Activated CD8-positive, alpha-beta memory T cell treated with anti-CD3 and anti-CD28 coated beads for 24 hours (primary cell): ENCODE measurements at places on chromosomes 1 and 21.

DNA sequence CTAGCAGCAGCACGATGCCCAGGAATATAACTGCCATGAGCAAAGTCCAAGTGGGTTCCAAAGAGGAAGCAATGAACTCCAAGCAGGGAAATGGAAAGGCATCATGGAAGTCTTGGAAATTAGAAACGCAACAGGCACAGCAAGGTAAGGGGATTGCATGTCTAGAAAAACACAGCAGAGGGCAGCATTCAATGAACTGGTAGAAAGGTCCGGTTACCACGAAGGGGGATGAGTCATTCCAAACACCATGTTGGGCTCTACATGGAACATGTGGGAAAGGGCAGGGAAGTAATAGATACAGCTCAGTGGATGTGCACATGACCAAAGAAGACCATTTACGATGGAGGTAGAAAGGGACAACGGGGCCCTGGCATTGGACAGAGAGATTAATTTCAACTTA is 36.4 kb downstream of the RXRG start:
- no peak for DNase-seq

DNA sequence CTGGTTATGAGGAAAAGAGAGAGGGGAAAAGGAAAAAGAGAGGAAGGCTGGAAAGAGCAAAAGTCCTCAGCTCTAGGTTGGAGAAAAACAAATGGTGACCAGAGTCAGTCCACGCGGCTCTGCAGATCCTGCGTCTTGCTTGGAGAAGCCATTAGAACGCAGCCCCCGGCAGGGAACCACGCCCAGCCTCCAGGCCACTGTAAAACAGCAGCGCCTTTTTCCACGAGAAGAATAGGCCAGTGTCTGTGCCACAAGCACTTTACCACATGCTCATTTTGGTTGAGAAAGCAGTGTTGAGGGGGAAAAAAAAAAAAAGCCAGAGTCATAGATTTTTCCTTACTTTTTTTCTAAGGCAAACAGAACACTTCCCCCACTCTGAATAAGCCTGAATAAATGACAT is 846.9 kb upstream of the ADAMTS5 start:
- DNase-seq, result no peak

- no peak for DNase-seq
These were observed 18.1 kb downstream of the SYDE2 start for GRCh38 chr1:85182700-85183099.

GRCh38 chr1:182170891-182171461 is 109.5 kb upstream of the ZNF648 start:
- DNase-seq, result no peak

DNA sequence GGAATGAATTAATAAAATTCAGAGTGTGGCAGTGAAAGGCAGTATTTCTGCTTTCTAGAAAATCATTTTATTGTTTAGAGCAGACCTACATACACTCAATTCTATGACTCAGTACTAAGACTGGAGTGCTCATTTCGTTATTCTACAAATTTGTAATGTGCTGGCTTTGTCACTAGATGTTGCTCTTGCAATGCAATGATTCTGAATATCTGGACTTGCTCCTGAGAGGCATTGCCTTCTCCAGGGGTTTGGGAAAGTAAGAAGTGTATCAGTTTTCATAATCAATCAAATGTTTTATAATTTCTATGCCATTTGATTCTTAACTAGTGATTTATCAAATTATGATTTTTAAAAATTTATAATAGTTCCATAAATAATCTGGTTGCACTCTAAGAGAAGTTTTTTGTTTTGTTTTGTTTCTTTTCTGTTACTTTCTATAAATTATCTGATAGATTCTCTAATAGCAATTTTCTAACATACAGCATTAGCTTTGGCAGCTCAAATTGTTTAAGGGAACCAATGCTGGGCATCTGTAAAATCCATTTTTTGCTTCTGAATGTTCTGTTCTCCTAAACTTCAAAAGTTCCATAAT is 280.5 kb upstream of the SGIP1 start:
- no peak for DNase-seq

- DNase-seq, result peak; percentile 85
These were observed 22.9 kb upstream of the LDLRAP1 start for GRCh38 chr1:25520446-25521061.

GRCh38 chr1:8133657-8134430 is 107.7 kb upstream of the ERRFI1 start:
- no peak for DNase-seq

GRCh38 chr1:17922833-17923232 is 167.7 kb downstream of the ACTL8 start:
- no peak for DNase-seq

- no peak for DNase-seq
These were observed 5.8 kb upstream of the CTSE start for GRCh38 chr1:206029484-206029883.

DNA sequence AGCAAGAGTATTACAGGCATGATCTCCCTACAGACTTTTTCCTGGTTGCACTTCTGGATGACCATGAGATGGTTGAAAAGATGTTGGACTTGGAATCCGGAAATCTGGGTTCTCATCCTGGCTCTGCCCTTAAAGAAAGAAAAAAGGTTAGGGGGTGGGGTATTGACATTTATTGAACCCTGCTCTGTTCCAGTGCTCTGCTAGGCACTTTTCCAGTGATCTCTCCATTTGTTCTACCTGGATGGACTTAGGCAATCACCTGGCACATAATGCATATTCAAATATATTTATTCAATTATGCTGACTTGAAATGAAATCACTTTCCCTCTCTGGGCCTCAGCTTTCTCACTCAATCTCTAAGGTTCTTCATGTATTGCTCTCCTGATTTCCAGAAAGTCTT is 101.0 kb upstream of the NFIA start:
- DNase-seq, result no peak

DNA sequence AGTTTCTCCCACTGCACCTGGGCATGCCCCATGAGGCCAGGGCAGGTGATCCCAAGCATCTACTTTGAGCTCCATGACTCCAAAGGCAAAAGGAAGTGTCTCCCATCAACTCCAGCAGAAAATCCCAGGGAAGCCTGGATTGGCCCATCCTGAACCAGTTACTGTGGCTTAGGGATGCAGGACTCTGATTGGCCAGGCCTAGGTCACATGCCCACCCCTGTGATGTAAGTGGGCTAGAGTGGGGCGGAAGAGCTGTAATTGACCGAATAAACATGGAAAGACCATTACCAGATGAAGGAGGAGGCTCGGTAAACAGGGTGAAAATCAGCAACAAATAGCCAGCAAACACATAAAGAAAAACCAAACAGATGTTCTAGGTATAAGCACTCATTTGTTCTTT is 45.2 kb downstream of the MATN1 start:
- DNase-seq, result no peak

GRCh38 chr1:3029481-3029961 is 8.3 kb downstream of the ACTRT2 start:
- no peak for DNase-seq

DNA sequence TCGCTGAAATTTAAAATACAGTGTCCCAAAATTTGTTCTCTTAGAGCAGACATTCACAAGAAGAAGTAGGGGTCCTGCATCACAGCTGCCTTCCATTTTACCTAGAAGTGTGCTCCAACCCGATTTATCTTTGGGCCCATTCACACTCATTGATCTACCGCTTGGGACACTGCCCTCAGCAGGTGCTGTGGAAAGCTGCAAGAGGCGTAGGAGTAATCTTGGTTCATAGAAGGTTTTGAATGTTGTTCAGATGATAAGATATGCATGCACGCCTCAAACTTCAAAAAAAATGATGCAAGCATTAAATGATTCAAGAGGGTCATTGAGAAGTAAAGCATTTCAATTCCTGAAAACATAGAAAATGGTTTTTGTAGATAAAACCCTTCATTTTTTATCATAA is 18.6 kb upstream of the C1orf105 start:
- no peak for DNase-seq

- no peak for DNase-seq
These were observed 57.9 kb downstream of the CENPF start for GRCh38 chr1:214660900-214661299.

DNA sequence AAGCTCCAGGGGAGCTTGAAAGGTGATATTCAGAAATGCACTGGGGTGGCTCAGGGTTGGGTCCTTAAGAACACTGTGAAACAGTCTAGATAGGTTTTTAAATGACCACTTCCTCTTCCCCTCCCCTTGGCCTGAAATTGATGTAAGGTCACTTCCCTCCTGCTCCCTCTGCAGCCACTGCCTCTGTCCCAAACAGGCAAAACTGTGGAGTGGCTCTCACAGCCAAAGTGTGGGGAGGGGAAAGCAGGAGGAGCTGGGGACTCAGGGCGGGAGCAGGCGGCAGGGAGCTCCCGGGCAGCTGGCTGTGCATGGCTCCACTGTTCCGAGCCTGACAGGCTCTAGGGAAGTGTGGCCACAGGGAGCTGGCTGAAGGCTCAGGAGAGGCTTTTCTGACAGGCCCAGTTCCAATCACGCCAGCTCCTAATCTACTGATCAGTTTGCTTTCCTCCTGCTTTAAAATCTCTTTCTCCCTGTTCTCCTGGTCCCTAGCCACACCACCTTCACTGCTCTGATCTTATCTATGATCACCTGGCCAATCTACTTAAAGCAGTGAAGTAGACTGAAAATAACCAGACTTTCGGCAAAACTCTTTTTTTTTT is 5.1 kb upstream of the CSRP1 start:
- DNase-seq, result no peak

GRCh38 chr1:106831511-106831910 is 225.0 kb upstream of the PRMT6 start:
- no peak for DNase-seq

GRCh38 chr1:6519491-6519934 is 28.0 kb upstream of the PLEKHG5 start:
- no peak for DNase-seq

DNA sequence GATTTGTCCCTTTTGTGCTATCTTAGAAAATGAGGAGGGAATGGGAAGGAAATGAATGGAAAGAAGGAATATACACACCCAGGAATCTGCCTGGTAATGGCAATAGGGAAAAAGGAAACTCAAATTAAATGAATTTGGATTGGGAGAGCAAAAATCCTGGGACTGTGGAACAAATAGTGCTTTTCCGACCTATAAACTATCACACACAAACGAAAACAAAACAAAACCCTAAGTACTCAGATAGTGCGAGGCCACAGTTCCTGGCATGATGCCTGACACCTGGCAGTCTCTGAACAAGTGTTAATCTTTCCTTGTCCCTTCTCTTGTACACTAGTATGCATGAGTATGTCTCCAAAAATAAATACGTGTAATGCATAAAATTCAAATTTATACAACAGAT is 319.8 kb upstream of the SPAG17 start:
- no peak for DNase-seq

GRCh38 chr1:98417820-98418219 is 243.7 kb upstream of the SNX7 start:
- no peak for DNase-seq

DNA sequence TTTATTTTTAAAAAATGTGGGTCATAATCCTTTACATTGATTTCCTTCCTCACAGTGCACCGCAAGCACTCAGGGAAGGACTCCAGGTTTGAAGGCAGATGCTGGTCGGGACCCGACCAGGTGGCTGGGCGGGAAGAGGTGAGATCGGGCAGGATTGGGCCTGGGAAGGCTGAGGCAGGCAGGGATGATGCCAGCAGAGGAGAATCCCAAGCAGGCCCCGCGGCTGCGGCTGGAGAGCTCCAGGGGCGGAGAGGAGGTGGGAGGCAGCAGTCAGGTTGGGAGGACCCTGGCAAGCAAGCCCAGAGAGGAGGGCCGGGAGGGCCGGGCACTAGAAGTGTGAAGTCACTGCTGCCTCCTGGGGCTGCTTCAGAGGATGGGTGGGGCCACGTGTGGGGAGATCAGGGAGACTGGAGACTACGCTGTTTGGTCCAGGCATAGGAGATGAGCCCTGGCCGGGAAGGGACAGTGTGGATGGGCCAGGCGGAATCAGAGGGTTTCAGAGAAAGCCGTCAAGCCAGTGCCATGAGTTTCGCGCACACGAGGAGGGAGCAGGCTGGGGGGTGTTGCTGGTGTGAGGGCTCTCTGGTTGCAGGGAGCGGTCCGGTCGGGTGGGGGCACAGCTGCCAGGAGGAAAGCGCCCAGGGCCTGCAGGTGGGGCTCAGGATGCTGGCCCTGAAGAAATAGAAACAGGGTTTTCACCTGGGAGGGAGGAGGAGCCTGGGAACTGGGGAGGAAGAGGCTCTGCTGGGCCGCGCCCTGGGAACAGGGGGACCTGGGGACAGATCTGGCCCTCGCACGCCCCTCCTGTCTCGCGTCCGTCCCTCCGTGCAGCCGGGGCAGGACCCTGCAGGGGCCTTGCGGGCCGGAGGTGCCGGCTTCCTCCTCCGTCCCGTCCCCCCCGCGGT is 888 bp upstream of the COL18A1 start:
- DNase-seq, result peak; percentile 61

DNA sequence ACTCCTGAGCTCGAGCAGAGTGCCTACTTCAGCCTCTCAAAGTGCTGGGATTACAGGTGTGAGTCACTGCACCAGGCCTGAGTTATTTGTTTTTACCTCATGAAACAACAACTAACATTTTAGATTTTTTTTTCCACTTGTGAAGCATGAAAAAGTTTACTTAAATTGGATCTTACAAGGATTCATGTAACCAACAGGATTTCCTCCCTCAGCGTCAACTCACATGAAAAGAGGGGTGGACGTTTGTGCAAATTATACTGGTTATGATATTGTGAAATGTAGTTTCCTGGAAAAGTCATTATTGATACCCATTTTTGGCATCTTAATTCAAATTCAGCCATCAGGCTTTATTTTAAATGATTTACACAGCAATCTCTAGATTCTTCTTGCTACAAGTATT is 6.5 kb downstream of the CNST start:
- no peak for DNase-seq

DNA sequence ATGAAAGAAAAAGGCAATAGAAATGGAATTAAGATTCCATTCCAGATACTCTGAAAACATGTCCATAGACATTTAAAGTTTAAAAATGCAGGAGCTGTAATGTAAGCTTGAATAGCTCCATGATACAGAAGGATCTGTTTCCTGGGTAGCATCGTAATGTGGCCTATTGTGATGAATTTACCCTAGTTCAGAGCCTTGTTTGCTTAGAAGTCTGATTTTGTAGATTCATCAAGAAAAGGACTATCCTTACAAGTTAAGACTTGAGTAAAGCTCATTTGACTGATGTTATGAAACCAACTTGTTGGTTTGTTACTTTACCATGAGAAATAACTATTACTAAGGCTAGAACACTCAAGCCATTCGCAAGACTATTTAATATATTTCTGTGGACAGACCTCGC is 55.5 kb downstream of the KIF1B start:
- no peak for DNase-seq

GRCh38 chr1:246065592-246065991 is 441.5 kb downstream of the SMYD3 start:
- no peak for DNase-seq

DNA sequence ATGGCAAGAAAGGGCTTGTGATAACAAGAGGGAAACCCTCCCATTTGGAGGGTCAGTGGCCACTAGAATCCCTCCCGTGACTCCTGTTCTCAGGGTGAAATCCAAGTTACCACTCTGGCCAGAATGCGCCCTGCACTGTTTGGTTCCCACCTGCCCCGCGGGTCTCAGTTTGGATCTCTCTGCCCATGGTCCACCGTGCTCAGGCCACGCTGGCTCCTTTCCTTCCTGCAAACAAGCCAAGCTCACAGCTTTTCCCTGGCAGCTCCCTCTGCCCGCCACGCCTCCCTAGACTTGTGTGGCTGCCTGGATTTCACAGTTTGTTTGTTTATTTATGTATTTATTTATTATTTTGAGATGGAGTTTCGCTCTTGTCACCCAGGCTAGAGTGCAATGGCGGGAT is 179.5 kb upstream of the VAMP3 start:
- DNase-seq, result no peak
